Endodermal cell (in vitro differentiated cells): ENCODE measurements at places on chromosomes 2 and 18.

DNA sequence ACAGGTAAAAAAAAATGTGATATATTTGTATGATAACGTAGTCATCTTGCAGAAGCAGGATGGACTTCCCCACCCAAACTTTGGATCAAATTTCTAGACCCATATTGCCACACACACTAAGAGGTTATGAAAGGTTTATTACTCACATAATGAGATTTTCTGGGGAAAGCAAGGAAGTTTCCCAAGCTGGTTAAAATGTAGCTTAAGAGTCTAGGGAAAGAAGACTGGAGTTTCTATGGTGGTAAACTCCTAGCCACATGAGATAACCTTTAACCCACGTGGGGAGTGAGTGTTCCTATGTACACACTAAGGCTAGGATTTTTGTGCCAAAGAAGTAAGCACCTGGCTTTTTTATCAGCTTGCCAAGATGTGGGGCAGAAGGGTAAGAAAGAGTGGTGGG lies 335.7 kb upstream of the UBE2E3 start:
- H3K27ac ChIP-seq: no peak overlapping the region
- H3K4me1 ChIP-seq: no peaks in the 10 kb centered on the region
- H3K27me3 ChIP-seq: no peaks in the 10 kb centered on the region
- H3K36me3 ChIP-seq: no peaks in the 10 kb centered on the region
- H3K4me3 ChIP-seq: no peak overlapping the region

DNA sequence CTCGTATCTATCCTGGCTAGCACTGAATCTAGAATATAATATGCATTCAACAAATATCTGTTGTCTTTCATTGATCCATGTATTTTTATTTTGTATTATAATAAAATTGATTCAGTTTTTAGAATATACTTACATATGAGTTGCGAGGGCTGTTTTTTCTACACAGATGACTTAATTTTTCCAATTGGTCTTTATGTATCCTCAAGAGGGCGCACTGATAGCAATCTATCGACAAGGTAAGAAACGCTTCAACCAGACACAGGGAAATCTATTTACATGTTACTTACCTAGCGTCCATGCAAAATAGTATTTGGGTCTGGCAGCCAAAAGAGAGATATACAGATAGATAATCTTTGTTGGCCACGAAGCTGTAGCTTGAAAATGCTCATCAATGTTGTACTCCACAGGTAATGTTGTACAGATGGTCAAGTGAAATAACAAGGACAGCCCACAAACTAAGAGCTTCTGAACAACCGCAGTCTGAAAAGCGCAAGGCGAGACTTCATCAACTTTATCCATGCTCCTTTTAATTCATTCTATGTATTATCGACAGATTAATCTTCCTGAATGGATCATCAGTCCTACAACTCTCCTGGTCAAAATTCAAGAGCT lies 35.5 kb upstream of the KIDINS220 start:
- H3K36me3 ChIP-seq: peaks cover 25% of the 10 kb centered on the region
- no peak overlapping the region for H3K27ac ChIP-seq
- H3K4me1 ChIP-seq: no peaks in the 10 kb centered on the region
- DNase-seq: no peak
- H3K4me3 ChIP-seq: no peak overlapping the region
- no peaks in the 10 kb centered on the region for H3K27me3 ChIP-seq

GRCh38 chr2:200618590-200619021 lies 32.8 kb downstream of the AOX1 start:
- no peak overlapping the region for H3K27ac ChIP-seq
- no peak overlapping the region for H3K4me3 ChIP-seq
- no peaks in the 10 kb centered on the region for H3K27me3 ChIP-seq
- no peaks in the 10 kb centered on the region for H3K36me3 ChIP-seq

DNA sequence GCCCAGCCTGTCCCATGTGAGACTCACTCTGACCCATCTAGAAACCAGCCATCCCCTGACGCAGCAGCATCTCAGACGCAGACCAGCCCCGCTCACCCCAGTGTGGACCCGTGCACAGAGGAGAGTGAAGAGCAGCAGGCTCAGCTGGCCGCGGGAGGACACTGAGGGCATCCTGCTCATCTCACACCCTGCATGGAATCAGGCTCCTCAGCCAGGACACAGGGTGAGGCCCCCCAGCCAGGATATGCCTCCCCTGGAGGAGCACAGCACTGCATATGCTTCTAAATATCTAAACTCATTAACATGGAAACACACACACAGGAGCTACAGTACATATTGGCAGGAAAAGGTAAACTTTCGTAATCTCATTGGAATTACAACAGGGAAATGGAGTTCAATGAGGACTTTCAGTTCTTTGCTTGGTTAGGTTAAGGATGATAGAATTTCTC lies 34.4 kb downstream of the NEMP2 start:
- H3K4me1 ChIP-seq: no peaks in the 10 kb centered on the region
- no peak overlapping the region for H3K27ac ChIP-seq
- no peaks in the 10 kb centered on the region for H3K27me3 ChIP-seq
- no peaks in the 10 kb centered on the region for H3K36me3 ChIP-seq
- no peak overlapping the region for H3K4me3 ChIP-seq

DNA sequence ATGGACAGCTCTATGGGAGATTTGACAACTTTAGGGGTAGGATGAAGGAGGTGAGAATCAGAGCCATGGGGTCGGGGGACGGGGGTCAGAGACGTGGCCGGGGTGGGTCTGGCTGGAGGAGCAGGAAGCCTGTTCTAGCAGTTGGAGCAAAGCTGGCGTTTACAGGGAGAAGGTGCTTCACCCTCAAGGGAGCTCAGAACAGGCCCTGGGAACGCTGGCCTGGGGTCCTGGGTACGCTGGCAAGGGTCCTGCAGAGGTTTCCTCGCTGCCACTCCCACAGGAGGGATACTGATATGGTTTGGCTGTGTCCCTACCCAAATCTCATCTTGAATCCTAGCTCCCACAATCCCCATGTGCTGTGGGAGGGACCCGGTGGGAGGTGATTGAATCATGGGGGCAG lies 205.0 kb upstream of the ARL4C start:
- no peaks in the 10 kb centered on the region for H3K27me3 ChIP-seq
- no peak overlapping the region for H3K27ac ChIP-seq
- no peak for DNase-seq
- no peaks in the 10 kb centered on the region for H3K36me3 ChIP-seq

DNA sequence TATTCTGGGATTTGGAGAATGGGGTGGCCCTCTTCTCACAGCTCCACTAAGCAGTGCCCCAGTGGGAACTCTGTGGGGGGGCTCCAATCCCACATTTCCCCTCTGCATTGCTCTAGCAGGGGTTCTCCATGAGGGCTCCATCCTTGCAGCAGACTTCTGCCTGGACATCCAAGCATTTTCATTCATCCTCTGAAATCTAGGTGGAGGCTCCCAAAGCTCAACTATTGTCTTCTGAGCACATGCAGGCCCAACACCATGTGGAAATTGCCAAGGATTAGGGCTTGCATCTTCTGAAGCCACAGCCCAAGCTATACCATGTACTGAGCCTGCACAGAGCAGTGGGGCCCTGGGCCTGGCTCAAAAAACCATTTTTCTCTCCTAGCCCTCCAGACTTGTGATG lies 162.4 kb upstream of the CWC22 start:
- no peaks in the 10 kb centered on the region for H3K36me3 ChIP-seq
- no peak overlapping the region for H3K27ac ChIP-seq
- no peaks in the 10 kb centered on the region for H3K4me1 ChIP-seq
- DNase-seq: no peak
- peak overlapping the region; percentile 19 for H3K4me3 ChIP-seq

DNA sequence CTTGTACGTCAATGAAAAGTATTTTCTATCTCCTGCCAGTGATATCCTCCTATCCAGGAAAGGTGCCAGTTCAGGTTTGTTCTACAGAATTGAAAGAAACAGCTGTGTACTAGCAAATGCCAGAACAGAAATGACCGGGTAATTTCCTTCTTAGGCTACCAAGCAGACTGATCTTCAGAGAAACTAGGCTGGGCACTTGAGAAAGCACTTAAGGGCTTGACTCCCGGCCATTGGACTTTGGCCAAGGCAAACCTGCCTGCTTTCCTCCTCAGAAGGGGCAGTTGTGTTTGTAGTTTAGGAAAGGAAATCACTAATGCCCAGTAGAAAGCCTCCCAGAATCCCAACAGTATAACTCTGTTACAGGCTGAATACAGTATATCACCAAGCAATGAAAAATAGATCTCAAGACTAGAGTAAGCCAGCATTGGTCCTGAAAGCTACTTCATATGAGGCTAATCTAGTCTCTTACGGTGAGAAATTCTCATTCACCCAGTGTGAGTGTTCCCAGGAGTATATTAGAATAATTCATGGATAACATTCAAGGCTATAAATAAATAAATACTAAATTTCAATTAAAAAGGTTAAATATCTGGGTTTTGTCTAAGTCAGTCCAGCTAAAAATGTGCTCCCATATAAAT lies 43.0 kb upstream of the COL5A2 start:
- no peaks in the 10 kb centered on the region for H3K36me3 ChIP-seq
- H3K4me1 ChIP-seq: no peaks in the 10 kb centered on the region
- no peak overlapping the region for H3K4me3 ChIP-seq

- no peak overlapping the region for H3K4me3 ChIP-seq
- H3K36me3 ChIP-seq: no peaks in the 10 kb centered on the region
- no peak overlapping the region for H3K27ac ChIP-seq
- H3K4me1 ChIP-seq: no peaks in the 10 kb centered on the region
- no peaks in the 10 kb centered on the region for H3K27me3 ChIP-seq
- DNase-seq: peak; percentile 85
These were observed 19.2 kb upstream of the TMEM177 start for GRCh38 chr2:119659601-119660342.

DNA sequence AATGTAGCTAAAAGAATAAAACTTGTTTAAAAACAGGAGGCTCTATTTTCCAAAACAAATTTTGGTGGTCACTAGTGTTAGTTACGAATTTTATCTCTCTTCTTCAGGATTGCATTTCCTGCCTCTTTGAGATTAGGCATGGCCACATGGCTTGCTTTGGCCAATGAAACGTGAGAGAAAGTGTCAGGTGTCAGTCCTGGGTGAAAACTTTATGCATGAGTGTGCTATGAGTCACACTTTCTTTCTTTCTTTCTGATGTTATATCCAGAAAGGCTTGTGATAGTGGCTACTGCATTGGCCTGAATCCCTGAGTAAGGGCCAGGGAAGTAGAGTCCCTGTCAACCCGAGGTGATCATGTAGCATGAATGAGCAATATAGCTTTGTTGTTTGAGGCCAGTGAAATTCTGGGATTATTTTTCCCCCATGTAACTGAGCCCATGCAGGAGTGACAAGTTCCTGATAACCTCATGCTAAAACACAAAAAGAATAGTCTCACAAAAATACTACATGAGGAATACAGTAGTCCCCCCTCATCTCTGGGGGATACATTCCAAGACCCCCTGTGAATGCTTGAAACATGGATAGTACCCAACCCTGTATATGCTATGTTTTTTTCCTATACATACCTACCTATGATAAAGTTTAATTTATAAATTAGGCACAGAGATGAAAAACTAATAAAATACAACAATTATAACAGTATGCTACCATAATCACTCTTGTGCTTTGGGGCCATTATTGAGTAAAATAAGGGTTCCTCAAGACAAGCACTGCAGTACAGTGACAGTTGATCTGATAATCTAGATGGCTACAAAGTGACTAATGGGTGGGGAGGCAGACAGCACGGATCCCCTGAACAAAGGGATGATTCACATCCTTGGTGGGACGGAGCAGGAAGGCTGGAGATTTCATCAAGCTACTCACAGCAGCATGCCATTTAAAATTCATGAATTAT lies 109.5 kb downstream of the CDC42EP3 start:
- no peak overlapping the region for H3K27ac ChIP-seq
- H3K4me3 ChIP-seq: no peak overlapping the region
- DNase-seq: peak; percentile 62
- H3K36me3 ChIP-seq: no peaks in the 10 kb centered on the region

DNA sequence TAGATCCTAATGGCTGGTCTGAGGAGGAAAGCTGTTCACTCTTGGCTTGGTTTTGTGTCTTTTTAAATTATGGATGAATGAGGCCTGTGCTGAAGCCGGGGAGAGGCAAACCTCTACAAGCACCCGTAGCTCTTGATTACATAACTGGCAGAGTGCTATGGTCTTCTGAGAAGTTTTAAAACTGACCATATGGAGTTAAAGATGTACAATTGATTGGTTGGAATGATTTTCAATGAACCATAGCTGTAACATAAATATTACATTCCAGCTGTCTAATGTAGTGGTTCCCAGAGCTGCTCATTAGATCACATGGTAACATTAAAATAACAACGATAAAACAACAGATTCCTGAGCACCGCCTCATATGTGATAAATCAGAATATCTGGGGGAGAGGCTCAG lies 71.1 kb upstream of the MAP4K3 start:
- no peak for DNase-seq
- H3K4me3 ChIP-seq: no peak overlapping the region
- H3K27ac ChIP-seq: no peak overlapping the region
- H3K36me3 ChIP-seq: no peaks in the 10 kb centered on the region
- H3K4me1 ChIP-seq: no peaks in the 10 kb centered on the region

- peaks cover 4% of the 10 kb centered on the region for H3K4me1 ChIP-seq
- no peak for DNase-seq
- no peaks in the 10 kb centered on the region for H3K27me3 ChIP-seq
These were observed 448.3 kb upstream of the POU3F3 start for GRCh38 chr2:104405623-104406022.

- H3K4me1 ChIP-seq: no peaks in the 10 kb centered on the region
- no peak overlapping the region for H3K4me3 ChIP-seq
- no peaks in the 10 kb centered on the region for H3K36me3 ChIP-seq
These were observed 532.0 kb upstream of the FSHR start for GRCh38 chr2:49686291-49686690.

- no peaks in the 10 kb centered on the region for H3K27me3 ChIP-seq
- peaks cover 26% of the 10 kb centered on the region for H3K36me3 ChIP-seq
- no peak overlapping the region for H3K27ac ChIP-seq
- H3K4me3 ChIP-seq: no peak overlapping the region
These were observed 32.8 kb downstream of the SRBD1 start for GRCh38 chr2:45578056-45578843.
